Activated T-cell treated with anti-CD3 and anti-CD28 coated beads, Interleukin-2, amount 50 U/mL, for 48 hours (primary cell): ENCODE measurements at places on chromosomes 13 and 19.

DNA sequence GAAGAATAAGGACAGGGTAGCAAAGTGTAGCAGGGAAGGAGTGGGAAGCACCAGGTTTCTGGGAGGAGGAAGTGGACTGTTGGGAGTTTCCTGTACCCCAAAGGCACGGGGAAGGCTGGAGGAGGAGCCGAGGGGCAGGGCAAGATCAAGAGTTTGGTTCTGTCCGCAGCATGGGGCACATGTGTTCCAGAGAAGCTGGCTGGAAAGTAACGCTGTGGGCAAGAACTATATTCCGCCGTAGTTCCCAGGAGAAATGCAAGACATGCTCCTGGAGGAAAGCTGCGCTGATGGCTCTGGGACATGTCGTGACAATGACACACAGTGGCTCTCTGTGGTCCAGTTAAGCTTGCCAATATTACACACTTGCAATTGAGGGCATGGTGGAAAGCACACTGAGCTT, 51.7 kb upstream of the KPNA3 start:
- no peak for DNase-seq

DNA sequence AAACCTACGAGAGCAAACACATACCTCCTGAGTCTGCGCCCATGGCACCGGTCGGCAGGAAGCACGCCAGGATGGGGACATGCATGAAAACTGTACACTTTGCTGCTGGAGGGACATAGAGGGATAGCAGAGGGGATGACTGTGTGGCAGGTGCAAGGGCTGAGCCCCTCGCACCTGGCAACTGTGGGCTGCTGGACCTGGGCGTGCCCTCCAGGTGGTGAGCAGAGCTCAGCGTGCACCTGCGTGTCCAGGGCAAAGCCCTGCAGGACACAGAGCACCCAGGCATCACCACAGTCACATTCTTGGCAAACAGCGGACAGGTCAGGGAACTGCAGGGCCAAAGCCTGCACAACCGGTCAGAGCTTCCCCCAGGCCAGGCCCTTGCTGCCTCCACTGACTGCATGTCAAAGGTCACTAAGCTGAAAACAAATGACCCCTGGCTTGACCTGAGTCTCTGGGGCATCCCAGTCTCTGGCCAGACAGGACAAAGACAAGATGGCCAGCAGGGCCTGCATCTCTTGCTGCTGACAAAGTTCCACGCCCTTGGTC, 9.0 kb upstream of the ISYNA1 start:
- DNase-seq: no peak

GRCh38 chr19:17881701-17882100, 10.0 kb downstream of the SLC5A5 start:
- DNase-seq: no peak

DNA sequence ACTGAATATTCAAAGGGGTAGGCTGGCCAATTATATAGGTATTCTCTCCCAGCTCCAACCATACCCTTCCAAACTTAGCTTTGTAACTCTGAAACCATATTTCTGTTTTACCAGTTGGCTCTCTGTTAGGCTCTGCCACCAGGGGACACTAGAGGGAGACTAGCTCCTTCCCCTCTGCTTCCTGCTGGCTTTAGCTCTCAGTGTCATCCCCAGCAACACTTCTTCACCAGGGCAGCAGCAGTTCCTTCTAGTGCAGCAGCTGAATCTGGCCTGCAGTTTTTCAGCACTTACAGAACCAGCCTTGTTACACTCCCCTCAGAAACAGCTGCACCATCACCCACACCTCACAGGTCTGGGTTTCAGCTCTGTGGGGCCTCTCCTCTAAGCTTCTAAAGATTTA, 51.0 kb upstream of the DOCK9 start:
- no peak for DNase-seq

- DNase-seq: peak; percentile 29
These were observed 24.1 kb downstream of the SLC25A30 start for GRCh38 chr13:45393941-45394570.

DNA sequence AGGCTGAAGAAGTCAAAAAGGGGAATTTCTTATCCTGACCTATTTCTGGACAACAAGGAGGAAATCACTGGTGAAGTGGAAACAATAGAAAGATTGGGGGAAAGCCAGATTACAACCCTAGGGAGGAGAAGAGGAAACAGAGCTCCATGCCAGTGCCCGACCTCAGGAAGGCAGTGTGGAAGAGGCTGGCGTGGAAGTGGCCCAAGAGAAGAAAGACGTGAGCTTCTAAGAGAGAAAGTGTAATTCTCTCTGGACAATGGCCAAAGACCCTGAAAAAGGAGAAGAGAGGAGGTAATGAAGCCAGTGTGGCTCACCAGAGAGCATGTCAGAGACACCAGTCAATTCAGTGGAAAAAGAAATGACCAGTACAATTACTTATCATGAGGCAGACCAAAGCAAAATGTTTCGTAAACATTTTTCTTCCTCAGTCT, 52.6 kb upstream of the URAD start:
- DNase-seq: no peak

DNA sequence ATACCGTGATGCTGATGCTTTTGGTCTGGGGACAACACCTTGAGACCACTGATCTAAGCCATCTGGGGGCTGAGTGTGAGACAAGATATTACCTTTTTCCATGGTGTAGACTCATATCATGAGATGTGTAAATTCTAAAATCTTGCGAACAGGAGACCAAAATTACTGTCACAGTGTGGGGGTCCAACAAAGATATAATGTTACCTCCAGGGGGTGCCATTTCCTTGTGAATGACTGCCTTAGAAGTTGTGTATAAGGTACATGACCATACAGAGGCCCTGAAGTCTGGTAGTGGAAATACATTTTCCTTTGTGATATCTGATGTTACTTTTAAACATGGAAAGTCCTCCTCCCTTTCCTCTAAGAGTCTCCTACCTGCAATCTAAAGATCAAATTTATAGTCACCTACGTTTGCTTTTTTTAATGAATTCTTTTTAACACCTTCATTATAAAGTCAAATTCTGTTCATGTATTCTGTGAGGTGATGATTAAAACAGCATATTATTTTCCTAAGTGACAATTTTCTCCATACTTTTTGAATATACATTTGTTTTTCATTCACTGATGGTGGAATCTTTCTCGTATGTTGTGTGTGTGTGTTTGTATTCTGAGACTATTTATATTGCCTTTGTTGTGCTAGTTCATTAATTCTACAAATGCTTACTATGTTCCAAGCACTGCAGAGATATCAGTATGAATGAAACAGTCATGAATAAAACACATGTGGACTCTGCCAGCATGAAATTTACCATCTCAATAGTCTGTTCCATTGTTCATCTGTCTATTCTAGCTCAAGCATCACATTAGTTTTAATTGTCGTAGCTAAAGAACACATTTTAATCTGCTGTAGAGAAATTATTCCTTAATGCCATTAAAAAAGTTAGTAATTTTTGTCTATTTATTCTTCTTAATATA, 113.7 kb downstream of the RFC3 start:
- DNase-seq: no peak

- DNase-seq: no peak
These were observed 575 bp upstream of the PHLDB3 start for GRCh38 chr19:43505186-43505456.

- DNase-seq: no peak
These were observed 10.6 kb upstream of the MTRF1 start for GRCh38 chr13:41273831-41274441.

DNA sequence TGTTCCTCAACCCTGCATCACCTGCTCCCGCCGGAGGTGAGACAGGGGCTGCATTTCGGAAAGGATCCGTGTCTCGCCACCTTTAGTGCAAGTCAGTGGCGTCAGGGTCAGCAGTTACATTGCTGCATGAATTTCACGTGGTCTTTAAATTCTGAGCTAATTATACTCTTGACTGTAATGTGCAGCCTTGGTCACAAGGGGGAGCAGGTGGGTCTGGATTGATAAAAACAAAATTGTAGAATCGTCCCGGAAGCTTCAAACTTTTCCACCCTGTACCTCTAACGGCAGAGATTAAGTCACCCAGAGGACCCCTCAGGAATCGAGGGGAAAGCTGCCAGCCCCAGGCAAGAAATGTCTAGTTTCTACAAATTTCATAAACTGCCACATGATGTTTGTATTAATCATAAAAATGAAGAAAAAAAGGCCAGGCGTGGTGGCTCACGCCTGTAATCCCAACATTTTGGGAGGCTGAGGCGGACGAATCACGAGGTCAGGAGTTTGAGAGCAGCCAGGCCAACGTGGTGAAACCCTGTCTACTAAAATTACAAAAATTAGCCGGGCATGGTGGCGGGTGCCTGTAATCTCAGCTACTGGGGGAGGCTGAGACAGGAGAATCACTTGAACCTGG, 20.2 kb downstream of the BBC3 start:
- peak; percentile 89 for DNase-seq

DNA sequence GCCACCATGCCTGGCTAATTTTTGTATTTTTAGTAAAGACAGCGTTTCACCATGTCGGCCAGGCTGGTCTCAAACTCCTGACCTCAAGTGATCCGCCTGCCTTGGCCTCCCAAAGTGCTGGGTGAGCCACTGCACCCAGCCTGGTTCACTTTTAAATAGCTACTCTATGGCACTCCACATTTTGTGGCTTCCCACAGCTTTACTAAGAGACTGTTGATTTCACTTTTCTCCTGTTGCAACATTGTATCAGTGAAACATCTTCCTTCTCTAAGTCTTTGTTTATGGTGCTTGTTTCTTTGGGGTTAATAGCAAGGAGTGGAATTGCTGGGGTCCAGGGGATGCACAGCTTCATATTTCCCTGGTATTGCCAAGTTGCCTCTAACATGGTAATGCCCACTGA, 12.3 kb downstream of the TMEM38A start:
- no peak for DNase-seq

GRCh38 chr13:91086936-91087716, 260.4 kb upstream of the MIR17HG start:
- DNase-seq: no peak

DNA sequence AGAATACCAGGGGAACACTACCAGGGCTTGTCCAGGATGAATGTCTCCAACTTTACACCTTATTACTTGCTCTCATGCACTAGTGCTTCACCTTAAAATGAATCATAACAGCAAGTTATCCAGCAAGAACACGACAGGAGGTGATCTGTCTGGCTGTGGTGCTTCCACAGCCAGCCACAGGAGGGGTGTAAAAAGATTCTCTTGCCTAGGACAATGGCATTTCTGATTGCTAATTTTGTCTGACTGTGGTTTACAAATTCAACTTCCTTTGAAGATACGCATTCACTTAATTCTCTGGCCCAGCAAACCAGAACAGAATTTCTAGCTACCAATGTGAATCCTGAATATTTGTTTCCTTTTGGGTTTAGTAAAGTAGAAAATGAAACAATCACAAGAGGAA, 23.1 kb upstream of the COG3 start:
- peak; percentile 37 for DNase-seq

DNA sequence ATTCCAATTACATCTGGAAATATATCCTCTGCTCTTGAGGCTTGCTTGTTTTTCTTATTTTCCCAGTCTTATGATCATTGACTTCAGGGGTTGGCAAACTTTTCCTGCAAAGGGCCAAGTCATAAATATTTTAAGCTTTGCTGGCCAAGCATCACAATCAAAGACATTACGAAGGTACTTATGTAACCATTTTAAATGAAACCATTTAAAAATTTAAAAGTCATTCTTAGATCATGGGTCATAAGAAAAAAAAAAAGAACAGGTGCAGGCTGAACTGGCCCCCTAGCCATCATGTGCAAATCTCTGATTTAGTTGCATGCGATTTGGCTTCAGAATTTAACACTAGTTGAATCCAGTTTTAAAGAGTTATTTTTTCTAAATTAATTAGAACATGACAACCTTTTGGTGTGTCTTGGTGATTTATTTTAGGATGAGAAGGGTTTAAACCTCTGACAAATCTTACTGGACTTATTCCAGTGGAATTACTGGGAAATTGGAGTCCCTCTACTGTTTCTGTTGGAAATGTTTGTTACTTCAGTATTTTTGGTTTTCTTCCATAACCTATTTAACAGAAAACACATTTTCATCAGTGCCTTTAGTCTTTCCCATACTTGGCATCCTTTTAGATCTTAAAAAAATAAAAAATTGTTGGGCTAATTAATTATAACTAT, 148.1 kb downstream of the NHLRC3 start:
- DNase-seq: no peak

DNA sequence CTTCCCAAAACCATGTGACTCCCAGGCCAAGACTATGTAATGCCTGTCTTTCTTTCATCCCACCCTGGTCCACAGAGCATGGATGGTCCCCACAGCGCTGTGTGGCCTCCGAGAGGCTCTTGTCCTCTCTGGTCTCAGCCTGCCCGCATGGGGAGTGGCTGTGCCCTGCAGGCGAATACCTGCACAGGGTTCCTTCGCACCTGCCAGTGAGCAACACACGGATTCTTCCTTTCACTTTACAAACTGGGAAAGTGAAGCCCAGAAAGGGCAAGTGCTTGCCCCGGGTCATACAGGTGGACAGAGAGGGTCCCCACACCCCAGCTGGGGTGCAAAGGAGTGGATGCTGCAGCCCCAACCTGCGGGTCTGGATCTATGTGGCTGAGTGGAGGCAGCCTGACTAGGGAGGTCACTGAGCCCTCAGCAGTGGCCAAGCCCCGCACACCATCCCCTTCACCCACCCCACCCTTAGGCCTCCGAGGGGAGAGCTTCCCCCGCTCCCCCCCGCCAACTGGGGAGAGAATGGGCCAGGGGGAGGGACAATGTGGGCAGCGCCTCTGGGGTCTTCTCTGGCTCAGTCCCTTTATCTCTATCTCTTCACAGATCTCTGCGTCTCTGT, 747 bp upstream of the MARK4 start:
- no peak for DNase-seq

- no peak for DNase-seq
These were observed 6.7 kb downstream of the CEACAM4 start for GRCh38 chr19:41620171-41620570.

DNA sequence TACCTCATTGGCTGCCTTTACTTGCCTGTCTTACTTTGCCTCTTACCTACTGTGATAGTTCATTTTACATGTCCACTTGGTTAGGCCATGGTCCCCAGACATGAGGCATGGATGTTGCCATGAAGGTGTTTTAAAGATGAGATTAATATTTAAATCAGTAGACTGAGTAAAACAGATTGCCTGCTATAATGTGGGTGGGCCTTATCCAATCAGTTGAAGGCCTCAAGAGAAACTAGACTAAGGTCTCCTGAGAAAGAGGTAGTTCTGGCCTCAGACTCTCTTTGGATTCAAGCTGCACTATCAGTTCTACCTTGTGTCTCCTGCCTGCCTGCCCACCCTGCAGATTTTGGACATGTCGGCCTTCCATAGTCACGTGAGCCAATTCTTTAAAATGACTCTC, 26.1 kb downstream of the ADGRE3 start:
- DNase-seq: no peak
